ENCODE measurements at places on chromosomes 3 and 15.

DNA sequence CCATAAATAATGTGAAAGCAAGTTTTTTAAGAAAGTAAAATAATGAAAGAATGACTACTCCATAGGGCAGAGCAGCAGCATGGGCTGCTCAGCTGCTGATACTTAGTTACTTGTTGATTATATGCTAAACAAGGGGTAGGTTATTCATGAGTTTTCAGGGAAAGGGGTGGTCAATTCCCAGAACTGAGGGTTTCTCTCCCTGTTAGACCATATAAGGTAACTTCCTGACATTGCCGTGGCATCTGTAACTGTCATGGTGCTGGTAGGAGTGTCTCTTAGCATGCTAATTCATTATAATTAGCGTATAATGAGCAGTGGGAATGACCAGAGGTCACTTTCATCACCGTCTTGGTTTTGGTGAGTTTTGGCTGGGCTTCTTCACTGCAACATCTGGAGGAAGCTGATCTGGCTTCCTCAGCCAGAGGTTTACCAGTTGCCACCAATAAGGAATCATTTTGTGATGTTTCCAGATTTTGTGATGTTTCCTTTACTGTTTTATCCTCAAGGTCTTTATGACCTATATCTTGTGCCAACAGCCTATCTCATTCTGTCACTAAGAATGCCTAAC is 121.8 kb upstream of the CHL1 start:
- no peaks in the 10 kb centered on the region for H3K36me3 ChIP-seq
- no peak overlapping the region for H3K27ac ChIP-seq
- H3K4me1 ChIP-seq, result no peaks in the 10 kb centered on the region
- no peak overlapping the region for H3K4me3 ChIP-seq
- peaks cover 8% of the 10 kb centered on the region for H3K27me3 ChIP-seq
- no peak for DNase-seq

DNA sequence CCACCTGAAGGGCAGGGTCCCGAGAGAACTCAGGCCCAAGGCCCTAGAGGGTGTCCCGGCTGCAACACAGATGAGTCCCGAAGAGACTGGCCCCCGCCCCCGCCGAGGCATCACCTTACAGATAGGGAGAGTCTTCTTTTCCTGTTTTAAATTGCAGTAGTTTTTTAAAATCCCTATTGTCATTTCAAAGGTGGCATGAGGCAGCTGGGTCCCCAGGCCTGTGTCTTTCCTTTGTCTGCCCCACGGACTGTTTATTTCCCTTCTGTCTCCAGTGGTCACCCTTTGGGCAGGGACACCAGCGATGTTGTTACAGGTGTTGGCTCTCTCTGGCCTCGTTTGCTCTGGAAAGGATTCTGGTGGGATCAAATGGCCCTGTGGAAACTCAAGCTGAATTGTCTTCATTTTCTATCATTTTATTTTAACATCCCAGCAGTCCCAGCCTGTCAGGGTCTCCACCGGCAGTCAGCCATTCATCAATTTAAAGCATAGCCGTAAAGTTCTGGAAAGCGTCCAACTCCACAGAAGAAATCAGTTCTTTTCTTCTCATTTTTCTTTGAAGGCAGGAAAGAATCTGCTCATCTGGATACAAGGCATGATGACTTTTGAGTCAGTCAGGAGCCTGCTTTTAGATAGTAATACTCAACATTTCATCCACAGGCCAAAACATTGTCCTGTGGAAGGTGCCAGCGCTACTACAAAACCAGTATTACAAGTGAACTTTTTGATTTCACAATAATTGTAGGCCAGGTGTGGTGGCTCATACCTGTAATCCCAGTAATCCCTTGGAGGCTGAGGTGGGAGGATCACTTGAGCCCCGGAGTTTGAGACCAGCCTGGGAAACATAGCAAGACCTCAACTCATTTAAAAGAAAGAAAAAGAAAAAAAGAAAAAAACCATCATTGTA is 96.2 kb downstream of the HES1 start:
- DNase-seq, result no peak
- peaks cover 9% of the 10 kb centered on the region for H3K36me3 ChIP-seq
- H3K27ac ChIP-seq, result no peak overlapping the region
- no peak overlapping the region for H3K4me3 ChIP-seq
- no peaks in the 10 kb centered on the region for H3K4me1 ChIP-seq
- H3K27me3 ChIP-seq, result peaks cover 25% of the 10 kb centered on the region

- H3K4me1 ChIP-seq, result no peaks in the 10 kb centered on the region
- no peak overlapping the region for H3K27ac ChIP-seq
- DNase-seq, result no peak
- H3K36me3 ChIP-seq, result no peaks in the 10 kb centered on the region
- no peaks in the 10 kb centered on the region for H3K27me3 ChIP-seq
Observed at GRCh38 chr3:60703956-60704736, 547.1 kb downstream of the FHIT start.

- peaks cover 1% of the 10 kb centered on the region for H3K27me3 ChIP-seq
- no peak overlapping the region for H3K4me3 ChIP-seq
- H3K27ac ChIP-seq, result no peak overlapping the region
- H3K4me1 ChIP-seq, result no peaks in the 10 kb centered on the region
Observed at GRCh38 chr3:18288243-18288642, 136.9 kb downstream of the SATB1 start.

- no peak overlapping the region for H3K4me3 ChIP-seq
- no peak for DNase-seq
- H3K27ac ChIP-seq, result no peak overlapping the region
- no peaks in the 10 kb centered on the region for H3K27me3 ChIP-seq
- no peaks in the 10 kb centered on the region for H3K4me1 ChIP-seq
Observed at GRCh38 chr3:74331711-74332110, 282.7 kb downstream of the CNTN3 start.

- peaks cover 19% of the 10 kb centered on the region for H3K27me3 ChIP-seq
- H3K4me3 ChIP-seq, result no peak overlapping the region
- H3K4me1 ChIP-seq, result no peaks in the 10 kb centered on the region
- no peak overlapping the region for H3K27ac ChIP-seq
- DNase-seq, result no peak
Observed at GRCh38 chr15:39124155-39124552, 456.7 kb upstream of the THBS1 start.

GRCh38 chr3:99843590-99844258 is 26.1 kb downstream of the CMSS1 start:
- DNase-seq, result no peak
- peaks cover 6% of the 10 kb centered on the region for H3K36me3 ChIP-seq
- H3K4me3 ChIP-seq, result no peak overlapping the region
- H3K4me1 ChIP-seq, result peaks cover 6% of the 10 kb centered on the region
- no peaks in the 10 kb centered on the region for H3K27me3 ChIP-seq

- no peak overlapping the region for H3K4me3 ChIP-seq
- H3K36me3 ChIP-seq, result no peaks in the 10 kb centered on the region
- no peaks in the 10 kb centered on the region for H3K27me3 ChIP-seq
- H3K4me1 ChIP-seq, result no peaks in the 10 kb centered on the region
- no peak overlapping the region for H3K27ac ChIP-seq
- DNase-seq, result no peak
Observed at GRCh38 chr3:178257491-178257890, 278.7 kb upstream of the KCNMB2 start.

- H3K4me3 ChIP-seq, result no peak within 1 kb of the TSS
- peaks cover 11% of the 10 kb centered on the region for H3K4me1 ChIP-seq
- no peak for DNase-seq
- no peaks in the 10 kb centered on the region for H3K36me3 ChIP-seq
Observed at GRCh38 chr3:33218446-33219174, at the start of gene SUSD5. Gene SUSD5 (minus strand): TSS chr3:33218810. CDS start chr3:33218797, 13 bp downstream.

- H3K4me1 ChIP-seq, result no peaks in the 10 kb centered on the region
- no peaks in the 10 kb centered on the region for H3K27me3 ChIP-seq
- DNase-seq, result no peak
Observed at GRCh38 chr15:70133781-70134421, 36.2 kb upstream of the TLE3 start.

DNA sequence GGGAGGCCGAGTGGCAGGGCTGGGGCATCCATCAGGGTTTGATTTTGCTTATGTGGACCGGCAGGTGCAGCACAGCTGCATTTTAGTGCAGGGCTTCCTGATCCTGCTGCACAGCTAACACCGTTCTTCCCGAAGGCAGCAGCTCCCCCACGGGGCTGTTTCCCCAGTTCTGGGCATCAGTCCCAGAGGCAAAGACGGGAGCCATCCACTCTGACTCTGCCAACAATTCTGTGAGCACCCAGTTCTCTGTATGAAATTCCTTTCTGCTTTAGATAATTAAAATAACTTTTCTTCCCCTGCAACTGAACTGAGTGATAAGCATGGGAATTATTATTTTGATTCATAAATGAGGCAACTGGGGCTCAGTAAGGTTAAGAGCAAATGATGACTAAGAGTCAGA is 262.9 kb upstream of the ATP10A start:
- DNase-seq, result no peak

- H3K4me1 ChIP-seq, result peaks cover 6% of the 10 kb centered on the region
- H3K27me3 ChIP-seq, result no peaks in the 10 kb centered on the region
- peak overlapping the region; percentile 60 for H3K27ac ChIP-seq
- H3K36me3 ChIP-seq, result peaks cover 23% of the 10 kb centered on the region
- DNase-seq, result peak; percentile 4
Observed at GRCh38 chr15:77030928-77031375, 36.0 kb downstream of the PSTPIP1 start.

GRCh38 chr3:120145542-120146285 is 51.5 kb upstream of the GSK3B start:
- DNase-seq, result no peak
- no peaks in the 10 kb centered on the region for H3K36me3 ChIP-seq
- no peaks in the 10 kb centered on the region for H3K27me3 ChIP-seq
- H3K4me1 ChIP-seq, result peaks cover 22% of the 10 kb centered on the region

GRCh38 chr3:46442576-46443530 is 21.9 kb downstream of the LTF start:
- peaks cover 15% of the 10 kb centered on the region for H3K4me1 ChIP-seq
- H3K27me3 ChIP-seq, result no peaks in the 10 kb centered on the region
- no peaks in the 10 kb centered on the region for H3K36me3 ChIP-seq
- no peak for DNase-seq

DNA sequence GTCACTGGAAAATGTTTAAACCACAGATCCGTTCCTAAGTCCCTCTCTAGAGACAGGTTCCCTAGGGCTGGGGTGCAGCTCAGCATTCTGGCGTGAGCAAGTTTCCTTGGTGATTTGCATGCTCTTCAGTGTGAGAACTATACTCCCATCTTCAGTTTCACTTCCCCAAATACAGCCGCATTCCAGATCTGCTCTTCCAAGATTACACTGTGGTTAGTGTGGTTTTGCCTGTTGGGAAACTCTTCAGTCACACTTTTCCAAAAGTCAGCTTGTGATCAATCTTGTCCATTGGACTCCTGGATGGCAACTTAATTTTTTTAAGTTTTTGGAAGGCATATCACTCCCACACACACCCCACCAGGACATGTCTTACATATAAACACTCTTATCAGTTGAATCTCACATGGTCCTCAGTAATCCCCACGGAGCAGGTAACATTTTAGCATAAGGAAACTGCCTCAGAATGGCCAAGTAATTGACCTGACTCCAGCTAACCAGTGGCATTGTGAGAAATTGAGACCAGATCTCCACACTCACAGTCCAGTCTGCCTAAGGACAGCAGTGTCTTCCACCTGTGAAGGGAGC is 33.5 kb upstream of the PTPN23 start:
- H3K36me3 ChIP-seq, result peaks cover 6% of the 10 kb centered on the region
- H3K27me3 ChIP-seq, result no peaks in the 10 kb centered on the region
- peaks cover 25% of the 10 kb centered on the region for H3K4me1 ChIP-seq
- no peak overlapping the region for H3K27ac ChIP-seq
- no peak overlapping the region for H3K4me3 ChIP-seq

DNA sequence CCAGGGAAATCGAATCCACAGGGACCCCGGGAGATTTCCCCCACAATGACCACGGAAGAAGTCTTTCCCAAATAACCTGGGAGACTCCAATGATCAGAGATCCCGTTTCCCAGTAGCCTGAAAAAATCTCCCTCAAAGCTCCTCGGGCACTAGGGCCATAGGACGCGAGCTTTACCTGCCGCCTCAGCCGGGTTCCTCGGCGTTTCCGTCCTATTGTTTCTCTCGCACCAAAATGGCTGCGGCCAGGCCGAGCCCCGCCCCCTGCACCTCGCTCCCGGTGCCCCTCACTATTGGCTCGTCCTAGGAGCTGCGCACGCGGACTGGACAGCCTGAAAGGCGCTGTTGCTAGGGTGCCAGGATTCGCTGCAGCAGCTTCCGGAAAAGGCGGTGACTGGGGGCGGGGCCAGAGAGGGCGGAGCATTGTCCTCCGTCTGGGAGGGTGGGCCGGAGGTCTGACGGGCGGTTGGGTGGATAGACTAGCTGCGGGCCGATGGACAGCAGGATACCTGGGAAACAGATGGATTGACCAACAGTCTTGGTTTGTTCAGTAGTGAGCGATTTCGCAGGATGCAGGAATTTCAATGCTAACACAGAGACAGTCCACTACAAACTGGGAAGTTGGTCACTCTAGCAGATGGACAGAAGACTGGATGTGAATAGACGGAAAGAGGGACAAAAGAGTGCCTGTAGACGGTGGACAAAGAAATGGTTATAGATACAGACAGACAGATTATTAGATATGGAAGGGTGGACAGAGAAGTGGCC is at the start of gene IP6K2:
TSS of gene IP6K2 (minus strand) at position 240 of the 765 bp plus-strand sequence. CDS start 21,930 bp downstream, outside the sequence.
- H3K36me3 ChIP-seq, result peaks cover 8% of the 10 kb centered on the region
- DNase-seq, result peak; percentile 98
- H3K27ac ChIP-seq, result peak within 1 kb of the TSS; percentile 87
- H3K4me3 ChIP-seq, result peak within 1 kb of the TSS; percentile 99

DNA sequence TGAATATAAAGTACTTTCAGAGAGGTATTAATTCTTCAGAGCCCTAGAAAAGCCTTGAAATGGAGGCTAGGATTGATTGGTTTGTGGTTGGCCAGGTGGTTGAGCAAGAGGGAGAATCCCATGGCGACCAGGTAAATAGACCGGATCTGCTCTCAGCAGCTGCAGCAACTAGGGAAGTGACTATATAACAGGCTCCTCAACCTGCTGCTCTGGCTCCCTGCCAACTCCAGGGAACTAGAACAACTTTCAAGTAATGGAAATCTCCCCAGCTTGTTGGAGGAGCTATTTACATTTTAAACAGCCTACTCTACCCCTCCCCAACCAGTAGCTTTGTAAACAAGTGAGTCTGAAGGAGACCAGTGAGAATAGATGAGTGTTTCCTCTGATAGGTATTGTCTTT is 121.8 kb upstream of the CADM2 start:
- H3K4me3 ChIP-seq, result no peak overlapping the region
- H3K27me3 ChIP-seq, result no peaks in the 10 kb centered on the region
- no peaks in the 10 kb centered on the region for H3K4me1 ChIP-seq
- no peaks in the 10 kb centered on the region for H3K36me3 ChIP-seq
- DNase-seq, result no peak

- H3K27ac ChIP-seq, result peak overlapping the region; percentile 96
- H3K4me1 ChIP-seq, result peaks cover 62% of the 10 kb centered on the region
- peak overlapping the region; percentile 69 for H3K4me3 ChIP-seq
Observed at GRCh38 chr3:11291808-11292207, 19.6 kb downstream of the ATG7 start.

DNA sequence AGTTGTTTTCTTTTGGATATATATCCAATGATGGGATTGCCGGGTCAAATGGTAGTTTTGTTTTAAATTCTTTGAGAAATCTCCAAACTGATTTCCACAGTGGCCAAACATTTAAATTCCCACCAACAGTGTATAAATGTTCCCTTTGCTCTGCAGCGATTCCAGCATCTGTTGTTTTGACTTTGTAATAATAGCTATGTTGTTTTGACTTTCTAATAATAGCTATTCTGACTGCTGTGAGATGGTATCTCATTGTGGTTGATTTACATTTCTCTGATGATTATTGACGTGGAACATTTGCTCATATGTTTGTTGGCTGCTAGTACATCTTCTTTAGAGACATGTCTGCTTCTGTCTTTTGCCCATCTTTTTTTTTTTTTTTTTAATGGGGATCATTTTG is 332.2 kb upstream of the GBE1 start:
- no peak overlapping the region for H3K4me3 ChIP-seq
- no peak for DNase-seq
- H3K36me3 ChIP-seq, result no peaks in the 10 kb centered on the region
- H3K27me3 ChIP-seq, result no peaks in the 10 kb centered on the region
- H3K27ac ChIP-seq, result no peak overlapping the region

- no peaks in the 10 kb centered on the region for H3K36me3 ChIP-seq
- no peaks in the 10 kb centered on the region for H3K27me3 ChIP-seq
- no peak overlapping the region for H3K27ac ChIP-seq
- H3K4me1 ChIP-seq, result no peaks in the 10 kb centered on the region
Observed at GRCh38 chr3:42693530-42693930, 8.2 kb downstream of the KLHL40 start.

All from naive thymus-derived CD8-positive, alpha-beta T cell (primary cell).